ENCODE measurements at places on chromosomes 6 and 20.

GRCh38 chr6:46016063-46016608 lies 476 bp upstream of the CLIC5 start:
- peak; percentile 3 for DNase-seq

GRCh38 chr6:39055661-39056060 lies 7.1 kb downstream of the GLP1R start:
- no peak for DNase-seq

DNA sequence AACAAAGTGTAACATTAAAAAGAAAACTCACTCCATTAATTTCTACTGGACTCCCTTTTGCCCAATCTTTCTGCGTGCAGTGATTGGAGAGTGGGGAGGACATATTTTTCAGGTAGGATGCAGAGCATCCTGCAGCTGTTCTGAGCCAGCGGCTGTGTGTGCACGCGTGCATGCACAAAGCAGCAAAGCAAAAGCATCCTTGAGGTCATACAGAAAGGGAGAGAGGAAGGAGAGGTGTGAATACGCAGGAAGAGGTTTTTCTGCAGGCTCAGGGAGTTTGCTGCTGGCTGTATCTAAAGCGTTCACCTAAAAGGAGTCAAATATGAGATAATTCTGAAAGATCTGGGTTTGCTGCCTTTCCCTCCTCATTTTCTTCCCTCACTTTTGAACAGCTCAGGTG lies 108.4 kb downstream of the HUS1B start:
- DNase-seq: peak; percentile 11

DNA sequence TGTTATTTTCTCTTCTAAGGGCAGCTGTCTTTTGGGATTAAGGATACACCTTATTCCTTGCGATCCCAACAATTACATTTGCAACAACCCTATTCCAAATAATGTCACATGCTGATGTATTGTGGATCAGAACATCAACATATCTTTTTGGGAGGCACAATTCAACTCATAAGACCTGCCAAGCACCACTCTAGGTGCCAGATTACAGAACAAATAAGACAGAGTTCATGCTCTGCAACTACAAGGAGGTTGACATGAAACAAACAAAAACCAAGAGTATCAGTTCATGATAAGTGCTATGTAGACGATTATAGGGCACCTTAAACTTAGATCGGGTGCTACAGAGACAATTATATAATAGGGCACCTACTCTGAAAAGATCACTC lies 203.2 kb upstream of the SGK1 start:
- DNase-seq: no peak

- DNase-seq: no peak
Measured at GRCh38 chr6:15109338-15110090, 136.4 kb upstream of the JARID2 start.

DNA sequence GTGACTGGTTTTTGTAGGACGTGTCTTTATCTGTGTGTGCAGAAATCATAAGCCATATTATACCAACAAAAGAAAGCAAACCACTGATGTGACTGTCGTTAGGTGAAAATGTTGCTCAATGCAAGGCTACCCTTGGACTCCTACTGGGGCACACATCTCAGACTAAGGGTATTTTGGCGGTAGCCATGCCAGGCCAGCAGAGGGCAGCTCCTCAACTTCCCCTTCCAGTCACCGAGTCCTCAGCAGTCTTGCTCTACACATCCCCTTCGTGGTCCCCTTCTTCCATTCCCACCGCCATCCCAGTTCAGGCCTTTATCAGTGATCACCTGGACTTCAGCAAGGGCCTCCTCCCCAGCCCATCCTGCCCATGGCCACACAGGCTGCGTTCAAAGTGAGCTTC lies 113.7 kb upstream of the GGTLC1 start:
- peak; percentile 28 for DNase-seq

DNA sequence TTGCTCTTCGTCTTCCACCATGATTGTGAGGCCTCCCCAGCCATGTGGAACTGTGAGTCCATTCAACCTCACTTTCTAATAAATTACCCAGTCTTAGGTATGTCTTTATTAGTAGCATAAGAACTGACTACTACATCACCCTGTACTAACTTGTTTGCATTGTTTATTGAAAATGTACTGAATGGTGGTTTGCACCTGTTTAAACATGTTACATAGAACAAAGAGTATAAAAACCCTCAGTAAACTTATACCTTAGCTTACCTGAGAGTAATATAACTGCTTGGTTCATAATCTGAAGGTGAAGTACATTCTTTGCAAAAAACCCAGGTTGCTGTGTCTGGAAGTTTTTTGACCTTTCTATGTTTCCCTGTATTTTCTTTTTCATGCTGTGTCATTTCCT lies 777.8 kb downstream of the TBC1D32 start:
- no peak for DNase-seq

DNA sequence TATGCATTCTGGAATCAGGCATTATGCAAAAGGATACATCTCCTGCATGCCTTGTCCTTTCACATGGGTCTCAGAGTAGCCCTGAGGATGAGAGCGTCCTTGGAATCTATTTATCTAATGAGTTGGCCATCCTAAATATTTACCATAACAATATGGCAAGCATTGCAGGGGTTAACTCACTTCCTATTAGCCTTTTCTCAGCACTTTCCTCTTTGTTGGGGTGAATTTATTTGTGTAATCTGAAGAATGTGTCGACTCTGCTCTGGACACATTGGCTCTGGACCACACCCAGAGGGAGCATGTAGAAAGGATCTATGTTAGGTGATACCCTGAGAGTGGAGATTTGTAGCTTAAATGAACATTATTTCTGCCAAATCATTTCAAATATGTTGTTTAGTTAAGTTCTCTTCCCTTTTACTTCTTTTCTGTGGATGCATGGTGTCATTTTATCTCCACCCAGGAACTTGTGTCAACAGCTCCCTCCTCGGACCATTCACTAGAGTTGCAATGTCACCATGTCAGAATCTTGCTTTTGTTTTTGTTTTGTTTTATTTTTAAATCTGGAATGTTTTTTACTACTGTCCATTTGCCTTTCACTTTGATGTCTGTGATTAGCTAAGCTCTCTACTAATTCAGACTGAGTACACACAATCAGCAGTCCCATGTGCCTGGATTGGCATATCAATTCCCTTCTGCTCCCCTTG lies 757.0 kb upstream of the MMS22L start:
- no peak for DNase-seq

DNA sequence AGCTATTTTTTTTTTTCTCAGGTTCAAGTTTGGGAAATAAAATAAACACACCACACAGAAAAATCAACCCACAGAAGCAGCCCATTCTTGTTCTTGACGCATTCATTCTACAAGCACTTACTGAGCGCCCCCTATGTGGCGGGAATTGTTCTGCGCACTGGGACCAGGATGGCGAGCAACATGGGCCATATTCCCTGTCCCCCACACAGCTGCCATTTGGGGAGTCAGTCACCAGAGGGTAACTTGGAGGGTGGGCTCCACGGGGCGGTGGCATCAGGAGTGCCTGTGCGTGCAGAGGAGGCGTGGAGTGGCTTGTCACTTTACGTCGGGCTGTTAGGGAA lies 185.0 kb upstream of the PDE10A start:
- no peak for DNase-seq

Data from CD4-positive, alpha-beta T cell treated with Interleukin-21 for 1 hour (primary cell).